CD8-positive, alpha-beta memory T cell (primary cell): ENCODE measurements at places on chromosomes 4 and X.
A peak's percentile ranks its signal among the peaks of the same experiment; 100 is the strongest.

GRCh38 chr4:11628093-11628725 is 199.5 kb upstream of the HS3ST1 start:
- no peak for DNase-seq

- DNase-seq = no peak
Observed at GRCh38 chr4:56698329-56698728, 17.2 kb upstream of the HOPX start.

DNA sequence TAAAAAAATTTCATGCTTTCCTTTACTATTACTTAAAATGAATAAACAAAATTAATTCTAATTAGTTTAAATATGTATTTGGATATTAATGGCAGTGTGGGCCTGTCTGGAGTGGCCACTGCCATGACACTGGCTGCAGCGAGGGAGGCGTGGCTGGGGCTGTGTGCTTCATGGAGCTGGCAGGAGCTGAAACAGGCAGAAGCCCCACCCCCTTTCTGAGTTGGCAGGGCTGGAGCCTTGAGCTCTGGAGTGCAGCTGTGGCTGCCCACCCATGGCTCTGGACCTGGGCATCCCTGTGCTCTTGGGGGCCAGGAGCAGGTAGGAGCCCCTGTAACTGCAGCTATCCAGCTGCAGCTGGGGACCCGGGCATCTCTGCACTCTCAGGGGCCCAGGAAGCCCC is 8.2 kb upstream of the HSD17B11 start:
- DNase-seq = no peak

DNA sequence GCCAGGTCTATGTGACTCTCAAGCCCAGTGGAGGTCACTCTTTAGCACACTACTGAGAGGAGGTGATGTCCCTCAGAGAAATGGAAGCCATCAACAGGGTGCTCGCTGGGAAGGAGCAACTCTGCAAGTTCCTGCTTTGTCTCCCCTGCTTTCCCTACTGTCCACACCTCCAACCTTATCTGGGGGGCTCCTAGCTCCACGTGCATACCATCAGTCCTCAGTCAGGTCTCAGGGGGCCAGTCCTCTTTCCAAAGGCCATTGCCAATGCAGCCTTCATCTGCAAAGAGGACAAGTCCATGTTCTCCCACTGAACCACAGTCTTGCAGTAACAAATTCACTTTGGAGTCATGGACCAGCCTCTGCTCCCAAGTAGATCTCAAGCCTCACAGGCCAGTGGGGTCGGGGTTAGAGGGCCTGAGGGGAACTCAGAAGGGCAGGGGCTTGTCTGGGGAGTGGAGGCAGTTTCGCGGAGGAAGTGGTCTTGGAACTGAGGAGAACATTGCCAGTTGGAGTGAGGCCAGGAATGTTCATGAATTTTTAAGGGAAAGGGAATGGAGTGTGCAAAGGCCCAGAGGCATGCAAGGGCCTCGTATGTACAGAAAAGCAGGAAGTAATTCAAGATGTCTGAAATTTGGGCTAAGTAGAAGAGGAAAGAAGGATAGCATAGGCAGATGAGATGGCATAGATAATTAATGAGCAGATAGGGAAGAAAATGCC is 8.9 kb downstream of the RTL5 start:
- DNase-seq = no peak

GRCh38 chr4:153185331-153185852 is 18.9 kb upstream of the TRIM2 start:
- DNase-seq = no peak

GRCh38 chrX:8179656-8180055 is 8.6 kb upstream of the VCX2 start:
- DNase-seq = no peak

DNA sequence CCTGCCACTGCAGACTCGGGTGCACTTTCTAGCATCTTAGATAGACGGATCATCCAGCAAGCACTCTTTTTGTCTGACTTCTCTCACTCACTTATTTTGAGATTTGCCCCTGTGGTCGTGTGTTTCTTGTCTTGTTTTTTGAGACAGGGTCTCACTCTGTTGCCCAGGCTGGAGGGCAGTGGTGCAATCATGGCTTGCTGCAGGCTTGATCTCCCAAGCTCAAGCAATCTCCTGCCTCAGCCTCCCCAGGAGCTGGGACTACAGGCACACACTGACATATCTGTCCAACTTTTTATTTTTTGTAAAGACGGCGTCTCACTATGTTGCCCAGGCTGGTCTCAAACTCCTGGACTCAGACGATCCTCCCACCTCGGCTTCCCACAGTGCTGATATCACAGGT is 26.7 kb downstream of the FGFR3 start:
- no peak for DNase-seq

DNA sequence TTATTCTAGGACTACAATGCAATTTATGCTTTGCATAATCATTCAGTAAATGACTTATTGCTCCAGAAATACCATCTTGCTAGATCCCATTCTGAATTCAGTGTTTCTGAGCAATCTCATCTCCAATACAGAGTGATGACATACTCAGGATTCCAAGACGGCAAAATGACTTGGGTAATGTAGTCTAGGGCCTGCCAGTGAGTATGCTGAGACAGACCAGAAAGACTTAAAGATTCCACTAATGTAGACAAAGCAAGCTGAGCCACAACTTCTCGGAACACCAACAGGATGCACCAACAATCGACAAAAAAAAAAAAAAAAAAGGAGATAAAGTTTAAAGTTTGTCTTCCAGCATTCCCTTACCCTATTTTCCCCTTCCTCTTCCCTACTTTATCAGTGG is 919 bp upstream of the SEC24B start:
- DNase-seq = no peak

GRCh38 chr4:24195991-24196736 is 306.3 kb upstream of the PPARGC1A start:
- no peak for DNase-seq

DNA sequence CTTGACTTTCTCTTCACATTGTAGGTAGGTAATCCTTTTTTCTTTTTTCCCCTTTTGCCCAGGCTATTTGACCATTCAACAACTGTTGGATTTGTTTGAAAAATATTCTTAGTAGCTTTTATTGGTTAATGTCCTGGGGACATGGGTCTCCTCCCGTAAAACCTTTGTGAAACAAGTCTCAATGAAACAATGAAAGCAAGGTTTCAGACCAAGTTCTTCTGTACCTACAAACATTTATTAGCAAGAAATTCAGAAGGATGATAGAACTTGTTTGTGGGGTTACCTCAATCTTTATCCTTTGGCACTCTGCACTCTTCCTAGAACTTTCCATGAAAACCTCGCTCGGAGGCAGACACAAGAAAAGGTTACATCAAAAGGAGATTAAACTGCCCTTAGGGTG is 190.7 kb upstream of the ANK2 start:
- DNase-seq = no peak

GRCh38 chr4:8647094-8647570 is 54.6 kb downstream of the CPZ start:
- DNase-seq = no peak

GRCh38 chr4:23135792-23136645 is 443.3 kb downstream of the GBA3 start:
- no peak for DNase-seq

GRCh38 chr4:7377223-7377865 is 57.4 kb downstream of the PSAPL1 start:
- DNase-seq = no peak

DNA sequence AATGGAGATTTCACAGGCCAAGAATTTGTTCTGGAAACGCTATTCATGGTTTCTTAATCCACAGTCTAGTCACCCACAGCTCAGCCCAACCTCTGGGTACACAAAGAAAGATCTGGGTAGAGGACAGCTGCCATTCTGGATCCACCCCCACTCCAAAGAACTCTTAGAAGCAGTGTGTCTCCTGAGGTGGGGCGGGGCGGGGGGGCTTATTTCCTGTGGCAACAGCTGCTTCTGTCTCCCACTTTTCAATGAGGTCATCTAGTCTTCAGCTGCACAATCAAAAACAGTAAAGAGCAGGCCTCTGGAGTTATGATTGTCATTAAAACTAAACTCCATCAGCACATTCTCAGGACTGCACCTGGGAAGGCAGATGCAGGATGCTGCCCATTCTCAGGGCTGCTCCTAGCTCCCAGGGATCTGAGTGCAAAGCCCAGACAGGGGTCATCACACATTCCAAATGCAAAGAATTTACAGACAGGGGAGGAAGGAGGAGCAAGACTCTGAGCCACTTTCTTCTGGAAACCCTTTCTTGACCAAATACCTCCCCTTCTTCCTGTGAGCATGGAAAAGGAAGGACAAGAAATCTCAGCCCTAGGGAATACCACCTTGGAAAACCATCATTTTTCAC is 207.3 kb downstream of the HS6ST2 start:
- no peak for DNase-seq

DNA sequence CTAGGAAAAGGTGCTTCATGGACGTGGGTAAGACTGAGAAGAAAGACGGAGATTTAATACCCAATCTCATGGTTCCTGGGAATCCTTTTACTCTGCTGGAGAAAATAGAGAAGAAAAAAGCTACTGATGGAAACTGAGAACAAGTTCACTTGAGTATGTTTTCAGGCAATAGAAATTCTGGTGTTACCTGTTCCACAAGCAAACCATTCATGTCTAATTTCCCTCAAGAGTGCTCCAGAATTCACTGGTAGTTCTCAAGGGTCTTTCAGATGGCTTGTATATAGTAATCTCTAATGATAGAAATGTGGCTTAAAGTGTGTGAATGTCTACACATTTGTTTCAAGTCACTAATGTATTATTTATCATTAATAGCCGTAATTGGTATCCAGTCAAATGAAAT is 22.5 kb downstream of the SETD7 start:
- no peak for DNase-seq

- peak; percentile 34 for DNase-seq
Observed at GRCh38 chr4:13656569-13657405, 29.3 kb upstream of the BOD1L1 start.

DNA sequence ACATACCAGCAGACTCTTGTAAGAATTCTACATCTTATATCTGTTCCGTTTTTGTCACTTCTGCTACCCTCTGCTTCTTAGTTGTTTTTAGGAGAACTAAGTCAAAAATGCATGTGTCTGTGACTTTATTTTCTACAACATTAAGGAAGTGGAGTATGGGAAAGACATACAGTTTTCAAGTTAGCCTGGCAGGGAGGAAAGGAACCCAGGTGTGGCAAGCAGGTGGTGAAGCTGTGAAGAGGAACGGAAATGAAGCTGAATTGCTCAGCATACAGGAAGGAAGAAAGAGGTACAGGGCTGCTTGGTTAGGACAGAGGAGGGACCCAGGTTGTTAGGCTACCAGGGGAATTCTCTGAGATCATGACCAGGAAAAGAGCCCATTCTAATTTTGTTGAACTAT is 9.4 kb downstream of the GPRIN3 start:
- DNase-seq = peak; percentile 64

GRCh38 chrX:17635231-17635630 is 102.1 kb upstream of the SCML1 start:
- no peak for DNase-seq

DNA sequence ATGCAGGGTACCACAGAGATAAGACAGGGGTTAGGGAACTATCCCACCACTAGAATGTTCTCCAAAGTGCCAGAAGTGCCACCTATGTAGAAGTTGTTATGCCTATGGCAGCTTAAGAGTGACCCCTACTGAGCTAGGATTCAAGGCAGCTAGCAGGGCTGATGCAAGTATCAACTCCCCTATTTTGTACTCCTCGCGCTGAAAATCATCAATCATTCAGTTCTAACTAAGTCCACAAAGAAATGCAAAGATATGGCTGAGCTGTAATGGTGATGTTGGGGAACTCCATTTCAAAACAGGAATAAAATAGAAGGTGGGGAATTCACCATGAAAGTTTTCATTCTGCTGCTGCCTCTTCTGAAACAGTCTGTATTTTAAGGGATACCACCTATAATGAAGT is 13.8 kb downstream of the ACSL4 start:
- DNase-seq = no peak

DNA sequence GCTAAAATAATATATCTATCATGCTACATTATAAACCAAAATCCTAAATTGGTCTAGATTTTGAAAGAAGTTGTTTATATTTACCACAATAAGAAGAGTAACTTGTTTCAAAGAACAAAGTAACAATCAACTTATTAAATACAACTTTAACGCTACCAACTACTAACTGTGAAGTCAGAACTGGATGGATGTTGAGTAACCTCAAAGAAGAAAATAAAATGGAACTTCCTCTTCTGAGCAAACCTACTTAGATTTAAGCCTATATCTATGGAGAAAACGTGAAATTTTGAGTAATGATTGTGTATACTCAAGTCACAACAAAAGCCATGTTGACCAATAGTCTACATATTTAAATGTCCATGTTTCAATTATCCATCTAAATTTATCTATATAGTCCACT is 25.7 kb downstream of the SH3RF1 start:
- no peak for DNase-seq

GRCh38 chr4:6359536-6360308 is 90.1 kb downstream of the WFS1 start:
- DNase-seq = no peak

GRCh38 chrX:250965-251364 is 30.2 kb upstream of the PLCXD1 start:
- no peak for DNase-seq

- DNase-seq = no peak
Observed at GRCh38 chr4:93710101-93710846, 118.3 kb upstream of the ATOH1 start.

DNA sequence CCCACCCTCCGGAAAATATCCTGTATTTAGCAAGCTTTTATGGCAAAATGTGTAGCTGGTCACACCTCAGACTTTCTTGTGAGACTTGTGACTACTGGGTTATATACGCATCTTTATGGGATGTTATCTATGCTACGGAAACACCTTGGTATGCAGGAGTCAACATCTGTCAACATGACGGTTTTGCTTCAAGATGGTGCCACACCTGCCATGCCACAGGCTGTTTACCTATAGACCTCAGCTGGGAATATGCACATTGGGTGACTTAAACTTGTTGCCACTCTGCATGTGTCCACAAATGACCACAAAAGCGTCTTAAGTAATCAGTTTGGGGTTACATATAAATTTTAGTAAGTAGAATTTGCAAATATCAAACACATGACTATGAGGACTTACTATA is 192.3 kb upstream of the ATP6AP2 start:
- DNase-seq = no peak

DNA sequence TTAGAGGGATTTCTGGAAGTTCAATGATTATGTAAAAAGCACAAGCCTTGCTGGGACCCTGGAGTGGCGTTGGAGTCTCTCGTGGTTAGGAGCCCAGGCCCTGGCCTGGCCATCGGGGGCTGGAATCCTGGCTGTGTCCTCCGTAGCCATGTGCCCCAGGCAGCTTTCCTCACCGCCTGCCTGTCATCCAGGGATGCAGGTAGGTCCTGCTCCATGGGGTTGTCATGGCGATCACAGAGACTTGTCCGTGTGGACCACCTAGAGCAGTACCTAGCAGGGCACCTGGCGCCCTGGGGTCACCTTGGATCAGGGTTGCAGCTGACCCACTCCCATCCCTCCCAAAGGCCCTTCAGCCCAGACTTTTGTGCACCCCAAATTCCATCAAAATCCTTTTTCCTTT is 30.2 kb upstream of the WFS1 start:
- no peak for DNase-seq
